ENCODE measurements at places on chromosomes 16 and 17.
A peak's percentile ranks its signal among the peaks of the same experiment; 100 is the strongest.

- DNase-seq, result no peak
Observed at GRCh38 chr17:40021451-40021971, 6.3 kb downstream of the CSF3 start.

GRCh38 chr16:66318505-66318904 lies 48.0 kb upstream of the CDH5 start:
- no peak for DNase-seq

GRCh38 chr17:50659179-50659578 lies 24.5 kb downstream of the ABCC3 start:
- DNase-seq, result no peak

- DNase-seq, result no peak
Observed at GRCh38 chr17:56034197-56034635, 119.1 kb upstream of the ANKFN1 start.

- no peak for DNase-seq
Observed at GRCh38 chr16:29858149-29858849, 4.7 kb downstream of the CDIPT start.

DNA sequence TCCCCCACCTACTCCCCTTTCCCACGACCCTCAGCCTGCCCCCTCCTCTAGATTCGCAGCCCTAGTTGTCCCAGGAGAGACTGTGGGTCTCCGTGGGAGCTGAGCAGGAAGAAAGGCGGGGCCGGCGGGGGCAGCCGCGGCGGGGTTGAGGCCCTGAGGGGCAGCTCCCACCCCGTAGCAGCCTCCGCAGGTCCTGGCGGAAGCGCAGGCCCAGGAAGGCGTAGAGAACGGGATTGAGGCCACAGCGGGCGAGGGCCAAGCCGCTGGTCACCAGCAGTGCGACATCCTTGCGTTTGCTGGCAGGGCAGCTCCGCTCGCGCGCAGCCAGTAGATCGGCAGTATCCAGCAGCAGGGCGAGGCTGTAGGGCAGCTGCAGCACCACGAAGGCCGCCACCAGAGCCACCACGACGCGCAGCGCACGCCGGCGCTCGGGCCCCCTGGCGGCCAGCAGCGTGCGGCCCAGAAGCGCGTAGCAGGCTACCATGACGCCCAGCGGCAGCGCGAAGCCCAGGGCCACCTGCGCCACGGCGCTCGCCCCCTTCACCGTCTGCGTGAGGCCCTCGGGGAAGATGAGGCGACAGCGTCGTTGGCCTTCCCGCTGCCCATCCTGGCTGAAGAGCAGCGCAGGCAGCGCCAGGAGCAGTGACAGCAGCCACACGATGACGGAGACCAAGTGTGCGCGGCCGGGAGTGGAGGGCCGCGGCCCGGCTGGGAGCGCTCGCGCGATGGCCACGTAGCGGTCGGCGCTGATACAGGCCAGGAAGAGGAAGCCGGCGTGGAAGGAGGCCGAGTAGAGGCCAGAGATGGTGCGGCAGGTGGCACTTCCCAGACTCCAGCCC lies 1.9 kb downstream of the CCR10 start:
- DNase-seq, result peak; percentile 83

DNA sequence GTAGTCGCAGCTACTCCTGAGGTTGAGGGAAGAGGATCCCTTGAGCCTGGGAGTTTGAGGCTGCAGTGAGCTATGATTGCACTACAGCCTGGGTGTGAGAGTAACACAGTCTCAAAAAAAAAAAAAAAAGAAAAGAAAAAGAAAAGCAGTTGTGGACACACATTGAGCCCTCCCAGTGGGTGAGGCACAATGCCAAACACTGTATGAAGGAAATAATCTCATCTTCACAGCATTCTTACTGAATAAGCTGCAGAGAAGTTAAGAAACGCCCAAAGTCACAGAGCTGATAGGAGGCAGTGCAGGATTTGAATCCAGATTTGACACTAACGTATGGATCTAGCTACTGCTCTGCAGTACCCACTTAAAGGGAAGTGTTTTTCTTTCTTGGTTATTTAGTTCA lies 5.9 kb upstream of the LYZL6 start:
- no peak for DNase-seq

- no peak for DNase-seq
Observed at GRCh38 chr17:50043290-50044148, 12.4 kb upstream of the ITGA3 start.

DNA sequence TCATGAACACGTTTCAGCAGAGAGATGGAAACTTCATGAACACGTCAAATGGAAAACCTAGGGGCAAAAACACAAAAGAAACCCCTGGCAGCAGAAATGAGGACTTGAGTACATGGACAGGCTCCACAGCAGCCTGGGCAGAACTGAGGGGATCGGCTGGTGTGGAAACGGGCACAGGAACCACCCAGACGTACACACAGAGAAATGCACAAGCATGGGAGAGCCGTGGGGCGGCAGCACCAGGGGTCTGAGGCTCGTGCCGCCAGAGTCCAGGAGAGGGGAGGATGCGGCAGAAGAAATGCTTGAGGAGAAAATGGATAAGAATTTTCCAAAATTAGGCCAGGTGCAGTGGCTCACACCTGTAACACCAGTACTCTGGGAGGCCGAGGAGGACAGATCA lies 30.0 kb downstream of the MAP1LC3B start:
- no peak for DNase-seq

DNA sequence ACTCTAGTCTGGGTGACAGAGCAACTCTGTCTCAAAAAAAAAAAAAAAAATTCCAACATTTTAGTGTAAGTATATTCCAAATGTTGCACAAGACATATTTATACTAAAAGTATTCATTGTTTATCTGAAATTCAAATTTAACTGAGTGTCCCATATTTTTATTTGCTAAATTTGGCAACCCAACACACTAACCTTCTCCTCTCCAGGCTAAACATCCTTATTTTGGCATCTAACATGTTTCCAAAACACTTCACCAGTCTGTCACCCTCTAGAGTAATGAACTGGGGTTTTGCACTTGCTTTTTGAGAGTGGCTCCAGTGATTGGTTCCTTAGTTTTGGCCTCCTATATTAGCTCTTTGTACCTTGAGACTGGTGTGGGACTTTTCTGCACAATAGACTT lies 243.4 kb upstream of the SALL1 start:
- DNase-seq, result no peak

- DNase-seq, result peak; percentile 81
Observed at GRCh38 chr17:21551081-21551881, 141.0 kb upstream of the KCNJ18 start.

DNA sequence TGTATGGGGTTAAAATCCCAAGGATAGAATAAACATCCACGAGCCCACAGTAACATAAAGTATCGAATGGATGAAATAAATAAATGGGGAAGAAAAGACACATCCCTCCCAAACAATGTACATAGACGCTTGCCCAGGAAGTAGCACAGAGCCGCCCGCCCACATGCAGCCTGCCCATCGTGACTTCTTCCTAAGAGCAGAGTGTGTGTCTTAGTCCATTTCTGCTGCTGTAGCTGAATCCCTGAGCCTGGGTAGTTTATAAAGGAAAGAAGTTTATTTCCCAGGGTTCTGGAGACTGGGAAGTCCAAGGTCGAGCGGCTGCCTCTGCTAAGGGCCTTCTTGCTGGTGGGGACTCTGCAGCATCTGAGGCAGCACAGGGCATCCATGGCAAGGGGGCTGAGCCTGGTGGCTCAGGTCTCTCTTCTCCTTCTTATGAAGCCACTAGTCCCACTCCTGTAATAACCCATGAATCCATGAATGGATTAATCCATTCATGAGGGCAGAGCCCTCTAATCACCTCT lies 39.4 kb upstream of the ZNF469 start:
- no peak for DNase-seq

DNA sequence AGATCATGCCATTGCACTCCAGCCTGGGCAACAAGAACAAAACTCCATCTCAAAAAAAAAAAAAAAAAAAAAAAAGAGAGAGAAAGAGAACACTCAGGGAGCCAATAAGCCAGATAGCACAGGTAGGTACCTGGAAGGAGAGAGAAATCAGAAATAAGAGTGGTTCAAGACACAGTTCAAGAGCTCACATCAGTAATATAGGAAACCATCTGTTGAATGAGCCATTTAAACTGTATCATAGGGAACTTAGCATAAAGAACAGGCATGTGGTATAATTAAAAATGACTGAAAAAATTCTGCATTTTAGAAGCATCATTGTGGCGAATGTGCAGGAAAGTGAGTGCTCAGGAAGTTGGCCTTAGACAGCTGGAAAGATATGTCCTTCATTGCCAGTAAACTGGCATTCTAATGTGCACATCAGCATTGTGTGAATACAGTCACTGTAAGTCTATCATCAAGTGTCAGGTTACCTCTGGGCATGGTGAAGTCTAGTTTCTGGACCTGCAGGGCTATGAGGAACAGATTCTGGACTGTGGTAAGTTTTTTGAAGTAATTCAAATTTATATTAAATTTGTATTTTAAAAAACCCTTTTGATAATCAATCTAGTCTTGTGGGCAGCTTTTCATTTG lies 20.4 kb downstream of the KRT12 start:
- DNase-seq, result no peak

DNA sequence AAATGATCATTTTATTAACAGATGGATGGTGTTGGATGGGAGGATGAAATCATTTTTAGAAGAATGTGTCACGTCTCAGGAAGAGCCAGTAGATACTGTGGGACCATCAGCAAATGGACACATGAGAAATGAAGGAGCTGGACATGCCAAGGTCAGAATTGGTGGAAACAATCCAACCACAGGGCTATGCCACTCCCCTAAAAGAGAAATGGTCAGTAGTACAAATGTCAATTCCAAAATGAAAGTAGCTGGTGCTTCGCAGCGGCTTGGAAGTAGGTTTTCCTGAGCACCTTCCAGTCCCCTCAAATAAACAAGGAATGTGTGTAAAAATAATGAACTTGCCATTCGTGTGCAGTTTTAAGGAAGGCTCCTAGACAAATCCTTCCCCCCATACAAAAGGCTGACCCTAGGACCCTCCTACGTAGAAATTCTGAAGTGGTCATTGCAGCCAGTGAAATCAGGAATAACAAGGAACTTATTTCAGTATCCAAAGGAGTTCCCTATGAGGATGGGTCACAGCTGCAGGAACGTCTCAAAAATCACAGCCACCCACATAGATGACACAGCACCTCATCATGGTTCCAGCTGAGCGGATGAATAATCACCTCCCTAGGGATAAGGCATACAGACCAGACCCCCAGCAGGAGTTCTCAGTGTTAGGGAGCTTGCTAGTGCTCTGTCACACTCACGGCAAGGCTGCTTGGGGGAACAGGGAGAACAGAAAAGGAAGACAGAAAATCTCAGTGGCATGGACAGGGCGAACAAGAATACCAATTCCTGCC lies 239.2 kb downstream of the HS3ST3A1 start:
- DNase-seq, result no peak

DNA sequence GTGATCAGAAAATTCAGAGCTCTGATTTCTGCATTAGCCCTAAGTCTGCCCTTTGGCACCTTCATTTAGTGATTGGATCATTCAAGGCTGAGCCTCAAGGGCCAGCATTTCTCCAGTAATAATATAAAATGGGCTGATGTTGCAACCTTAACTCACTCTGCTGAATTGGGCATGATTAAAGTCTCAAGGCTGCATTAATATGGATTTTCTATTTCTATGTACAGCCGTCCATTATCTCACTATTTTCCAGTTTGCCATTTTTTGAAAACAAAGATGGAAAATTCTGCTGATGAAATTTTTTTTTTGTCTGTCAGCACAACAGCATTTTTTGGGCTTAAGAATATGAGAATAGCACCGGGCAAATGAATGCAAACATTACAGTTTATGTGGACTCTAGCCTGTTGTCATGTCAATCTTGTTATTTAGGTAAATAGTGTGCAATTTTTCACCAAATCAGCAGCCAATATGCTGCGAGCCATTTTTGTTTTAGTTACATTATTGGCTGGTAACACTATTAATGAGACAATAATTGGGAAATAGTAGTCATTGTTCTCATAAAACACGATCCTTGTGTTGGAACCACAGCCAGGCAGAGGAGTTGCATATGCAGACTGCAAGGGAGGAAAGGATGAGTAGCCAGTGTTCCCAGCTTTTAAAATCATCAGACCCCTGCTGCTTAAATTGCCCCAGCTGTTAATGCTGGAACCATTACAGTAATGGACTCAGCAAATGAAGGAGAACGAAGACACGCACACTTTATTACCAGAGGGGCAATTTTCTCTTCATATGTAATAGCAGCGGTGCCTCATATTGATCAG lies 10.5 kb downstream of the FTO start:
- DNase-seq, result no peak

DNA sequence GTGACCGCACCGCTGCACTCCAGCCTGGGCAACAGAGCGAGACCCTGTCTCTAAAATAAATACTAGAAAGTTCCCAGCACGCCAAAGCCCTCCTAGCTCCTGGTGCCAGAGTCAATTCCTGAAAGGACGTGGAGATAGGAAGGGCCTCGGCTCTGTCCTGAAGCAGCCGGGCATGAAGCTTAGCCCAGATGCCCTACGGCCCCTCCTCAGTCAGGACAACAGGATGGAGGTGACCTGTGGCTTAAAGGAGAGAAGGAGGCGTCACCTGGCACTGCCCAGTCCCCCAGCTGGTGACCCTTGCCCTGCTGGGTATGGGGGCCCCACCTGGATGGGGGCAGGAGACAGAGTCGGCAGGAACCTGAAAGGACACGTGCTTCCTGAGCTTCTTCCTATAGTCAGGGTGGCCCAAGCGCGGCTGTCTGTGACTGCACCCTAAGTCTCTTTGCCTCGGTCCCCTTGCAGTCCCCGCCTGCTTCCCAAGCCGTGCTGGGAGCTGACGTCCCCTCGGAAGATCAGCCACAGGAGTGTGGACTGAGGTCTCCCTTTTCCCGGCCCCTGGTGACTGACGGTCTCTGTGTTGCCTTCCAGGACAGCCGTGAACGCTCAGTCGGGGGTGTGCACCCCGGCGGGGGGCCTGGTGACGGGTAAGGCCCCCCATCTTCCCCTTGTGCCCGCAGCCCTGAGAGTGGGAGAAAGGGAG lies 14.9 kb upstream of the RNF213 start:
- DNase-seq, result no peak

DNA sequence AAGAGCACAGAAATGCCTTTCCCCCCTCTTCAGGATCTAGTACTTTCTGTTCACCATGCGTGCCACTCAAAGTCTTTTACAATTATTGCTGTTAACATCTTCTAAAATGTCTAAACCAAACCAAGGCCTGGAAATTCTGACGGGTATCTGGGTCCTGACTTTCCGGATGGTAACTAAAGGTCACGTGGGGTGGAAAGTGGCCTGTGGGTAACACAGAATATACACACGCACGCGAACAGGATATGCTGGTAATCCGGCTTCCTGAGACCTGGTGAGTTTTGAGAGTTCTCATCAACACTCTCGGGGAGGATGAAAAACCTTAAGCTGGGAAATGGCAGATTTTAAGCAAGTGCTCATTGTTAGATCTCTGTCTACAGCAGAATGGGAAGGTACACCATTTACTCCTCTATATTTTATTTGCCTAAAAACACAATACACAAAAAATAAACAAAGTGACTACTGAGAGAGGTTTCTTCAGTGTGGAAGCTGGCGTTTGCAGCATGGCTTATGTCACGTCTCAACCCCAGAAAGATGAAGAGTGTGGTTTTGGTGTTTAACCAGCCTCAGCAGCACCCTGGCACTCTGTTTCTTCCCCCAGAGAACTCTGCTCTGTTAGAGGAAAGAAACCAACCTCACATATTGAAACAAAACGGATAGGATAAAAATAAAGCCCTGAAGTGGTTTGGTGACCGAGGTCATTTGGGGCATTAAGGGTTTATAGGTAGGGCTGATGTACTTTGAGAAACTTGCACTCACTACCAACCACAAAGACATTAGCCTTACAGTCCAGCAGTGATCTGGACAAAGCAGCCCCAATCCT lies 37.3 kb downstream of the SMG6 start:
- DNase-seq, result peak; percentile 58

Measured in GM13976 (cell line).